ENCODE measurements at places on chromosomes 5 and 9.

DNA sequence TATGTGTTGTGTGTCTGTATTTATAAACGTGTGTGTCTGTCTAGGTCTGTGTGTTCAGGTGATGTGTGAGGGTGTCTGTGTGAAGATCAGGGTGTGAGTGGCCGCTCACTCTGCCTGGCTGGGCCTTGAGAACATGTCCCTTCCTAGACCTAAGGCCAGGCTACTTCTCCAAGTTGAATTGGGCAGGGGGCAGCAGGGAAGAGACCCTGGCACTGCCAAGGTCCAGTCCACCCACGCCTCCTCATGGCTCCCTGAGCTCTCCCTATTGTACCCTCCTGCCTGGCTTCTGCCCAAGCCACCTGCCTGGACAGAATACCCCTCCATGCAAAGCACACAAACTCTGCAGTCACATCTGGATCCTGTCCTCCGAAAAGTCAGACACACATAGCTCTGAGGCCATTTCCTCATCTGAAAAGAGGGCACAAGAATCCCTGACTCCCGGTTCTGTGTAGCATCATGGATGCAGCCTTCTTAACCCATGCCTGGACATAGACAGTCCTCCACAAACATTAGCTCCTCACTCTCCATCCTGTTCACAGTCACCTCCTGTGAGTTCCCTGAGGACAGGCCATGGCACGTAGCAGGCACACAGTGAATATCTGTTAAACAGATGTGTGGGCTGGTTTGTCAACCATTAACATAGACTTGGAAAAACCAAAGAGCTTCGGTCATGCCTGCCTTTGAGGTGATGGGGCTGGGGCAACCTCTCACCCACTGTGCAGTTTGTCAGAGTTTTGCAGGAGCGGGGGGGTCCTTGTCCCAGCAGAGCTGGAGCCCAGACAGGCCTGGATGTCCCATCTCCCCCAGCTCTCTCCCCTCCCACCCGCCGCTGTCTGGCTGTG, 167.8 kb upstream of the MVB12B start:
- no peak for DNase-seq

- peak; percentile 12 for DNase-seq
These were observed 152.2 kb downstream of the NR2F1-AS1 start for GRCh38 chr5:93428868-93429267.

DNA sequence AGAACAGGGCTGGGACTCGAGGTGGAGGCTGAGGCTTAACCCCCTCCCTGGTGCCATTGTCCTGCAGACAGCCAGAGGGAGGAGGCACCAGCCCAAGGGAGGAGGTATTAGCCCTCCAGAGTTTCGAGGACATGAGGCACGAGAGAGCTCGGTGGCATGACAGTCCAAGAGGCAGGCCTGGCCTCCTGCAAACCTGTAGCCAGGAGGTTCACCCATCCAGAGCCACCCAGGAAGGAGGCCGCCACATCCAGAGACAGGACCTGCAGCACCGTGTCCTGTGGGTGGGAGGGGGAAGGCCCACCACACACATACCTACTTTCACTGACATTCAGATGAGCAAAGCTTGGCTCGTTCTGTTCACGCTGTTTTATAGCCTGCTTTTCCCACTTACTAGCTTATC, 75.2 kb upstream of the ADAMTS2 start:
- DNase-seq = no peak

GRCh38 chr5:172185096-172185461, 2.9 kb downstream of the STK10 start:
- no peak for DNase-seq

DNA sequence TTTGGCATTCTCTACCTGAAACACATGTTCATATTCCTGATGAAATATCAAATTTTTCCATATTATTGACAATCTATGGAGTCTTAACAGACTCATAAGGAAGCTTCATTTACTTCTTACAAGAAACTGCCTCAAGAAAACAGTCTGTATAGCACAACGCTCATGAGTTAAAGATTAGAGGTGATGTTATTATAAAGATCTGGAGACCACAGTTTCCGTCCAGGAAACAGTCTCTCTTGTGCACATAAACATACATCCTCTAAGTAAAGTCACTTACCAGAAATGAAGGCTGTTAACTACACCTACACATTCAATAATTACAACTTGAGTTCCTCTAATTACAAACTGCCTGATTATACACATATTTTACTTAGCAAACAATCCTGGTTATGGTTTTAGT, 86.9 kb downstream of the RAPGEF6 start:
- no peak for DNase-seq

GRCh38 chr5:177496727-177497291, 595 bp downstream of the PDLIM7 start:
- peak; percentile 98 for DNase-seq

DNA sequence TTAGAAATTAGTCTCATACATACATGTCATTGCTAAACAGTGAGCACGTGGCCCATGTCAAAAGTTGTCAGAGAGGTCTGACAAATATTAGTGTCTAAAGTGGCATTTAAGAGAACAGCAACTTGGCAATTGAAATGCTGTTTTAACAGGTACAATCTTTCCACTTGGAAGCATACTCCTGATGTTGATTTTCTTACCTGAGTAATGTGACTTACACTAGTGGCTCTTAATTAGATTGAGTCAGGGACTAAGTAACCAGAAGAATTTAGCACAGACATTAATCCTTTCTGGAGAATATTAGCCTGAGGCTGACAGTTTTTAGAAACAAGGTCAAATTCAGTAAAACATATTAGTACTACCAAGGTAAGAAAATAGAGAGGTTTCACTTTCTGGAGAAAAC, 357.0 kb upstream of the ZNF608 start:
- no peak for DNase-seq

- no peak for DNase-seq
These were observed 757 bp downstream of the ANKRD34B start for GRCh38 chr5:80569086-80569960.

DNA sequence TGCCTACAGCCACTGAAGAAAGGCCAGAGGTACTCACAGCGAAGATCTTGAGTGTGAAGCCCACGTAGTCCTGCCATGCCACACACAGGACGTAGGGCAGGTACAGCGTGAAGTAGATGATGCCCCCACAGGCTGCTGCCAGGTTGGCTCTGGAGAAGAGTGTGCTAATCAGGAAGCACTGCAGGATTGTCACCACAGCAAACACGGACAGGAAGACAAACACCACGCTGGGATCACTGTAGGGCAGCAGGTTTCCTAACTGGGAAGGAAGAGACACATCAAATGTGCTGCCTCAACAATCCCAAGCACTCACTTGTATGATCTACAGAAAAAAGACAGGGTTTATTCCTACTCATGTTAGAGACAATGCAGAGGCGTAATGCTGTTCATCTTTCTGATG, 63.0 kb downstream of the NIPSNAP3B start:
- no peak for DNase-seq

- DNase-seq = no peak
These were observed 10.1 kb upstream of the RNF183 start for GRCh38 chr9:113313261-113313660.

DNA sequence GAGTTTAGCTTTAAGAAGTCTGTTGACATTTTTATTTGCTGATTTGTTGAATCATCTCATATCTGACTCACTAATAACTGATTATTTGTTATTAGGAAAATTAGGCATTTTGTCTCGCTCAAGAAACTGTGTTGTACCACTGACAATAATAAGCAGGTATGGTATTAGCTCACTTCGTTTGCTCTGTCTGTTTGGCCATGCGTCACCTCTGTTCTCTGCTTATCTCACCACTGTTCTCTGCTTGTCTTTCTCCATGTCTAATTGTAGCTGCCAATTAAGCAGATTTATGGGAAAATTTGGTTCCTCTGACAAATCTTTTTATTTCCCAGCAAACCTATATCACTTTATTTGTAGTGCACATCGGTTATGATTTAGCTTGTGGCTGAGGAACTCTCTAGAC, 138.9 kb downstream of the WDR41 start:
- DNase-seq = no peak

GRCh38 chr5:38780316-38780715, 65.5 kb upstream of the OSMR start:
- peak; percentile 40 for DNase-seq

- no peak for DNase-seq
These were observed 16.7 kb upstream of the GPBP1 start for GRCh38 chr5:57157131-57157530.

- peak; percentile 51 for DNase-seq
These were observed 5.1 kb downstream of the MGAT4B start for GRCh38 chr5:179801304-179802206.

GRCh38 chr5:36932699-36933098, 56.1 kb downstream of the NIPBL start:
- no peak for DNase-seq

DNA sequence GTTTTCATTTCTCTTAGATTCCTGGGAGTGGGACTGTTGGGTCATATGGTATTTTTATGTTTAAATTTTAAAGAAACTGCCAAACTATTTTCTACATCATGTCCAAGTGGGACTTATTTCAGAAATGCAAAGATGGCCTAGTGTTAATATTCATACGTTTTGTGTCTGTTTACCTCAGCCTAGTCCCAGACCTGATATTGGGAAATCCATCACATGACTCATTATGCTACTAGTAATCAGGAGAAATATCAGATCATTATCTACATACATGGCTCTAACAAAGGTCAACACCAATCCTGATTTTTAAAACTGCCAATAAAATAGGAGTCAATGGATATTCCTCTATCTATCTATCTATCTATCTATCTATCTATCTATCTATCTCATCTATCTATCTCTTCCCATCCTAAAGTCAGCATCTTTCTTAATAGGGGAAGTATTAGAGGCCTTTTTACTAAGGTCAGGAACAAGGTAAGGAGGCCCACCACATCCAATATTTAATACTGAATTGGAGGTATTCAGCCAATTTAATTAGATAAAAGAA, 4.7 kb downstream of the RASGEF1C start:
- no peak for DNase-seq

GRCh38 chr9:30771163-30771708, 1613.2 kb upstream of the ACO1 start:
- DNase-seq = no peak

- no peak for DNase-seq
These were observed 4.1 kb downstream of the KIF4B start for GRCh38 chr5:155017610-155018009.

DNA sequence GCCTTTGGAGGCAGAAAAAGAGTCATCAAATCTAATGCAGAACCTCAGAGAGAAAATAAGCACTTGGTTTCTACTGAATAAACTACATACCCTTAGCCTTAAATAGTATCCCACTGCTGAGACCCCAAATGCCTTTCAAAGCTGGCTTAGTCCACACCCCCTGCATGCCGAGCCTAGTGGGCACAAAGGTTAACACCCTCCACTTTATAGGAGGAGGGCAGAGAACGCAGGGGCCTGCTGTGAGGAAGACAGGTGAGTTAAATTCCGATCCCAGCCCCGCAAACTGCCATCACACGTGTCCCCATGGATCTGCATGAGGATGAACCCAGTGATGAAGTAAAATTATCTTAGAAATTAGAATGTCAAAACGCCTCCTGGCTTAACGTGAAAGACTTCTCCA, 19.5 kb upstream of the HSD17B3 start:
- DNase-seq = no peak

DNA sequence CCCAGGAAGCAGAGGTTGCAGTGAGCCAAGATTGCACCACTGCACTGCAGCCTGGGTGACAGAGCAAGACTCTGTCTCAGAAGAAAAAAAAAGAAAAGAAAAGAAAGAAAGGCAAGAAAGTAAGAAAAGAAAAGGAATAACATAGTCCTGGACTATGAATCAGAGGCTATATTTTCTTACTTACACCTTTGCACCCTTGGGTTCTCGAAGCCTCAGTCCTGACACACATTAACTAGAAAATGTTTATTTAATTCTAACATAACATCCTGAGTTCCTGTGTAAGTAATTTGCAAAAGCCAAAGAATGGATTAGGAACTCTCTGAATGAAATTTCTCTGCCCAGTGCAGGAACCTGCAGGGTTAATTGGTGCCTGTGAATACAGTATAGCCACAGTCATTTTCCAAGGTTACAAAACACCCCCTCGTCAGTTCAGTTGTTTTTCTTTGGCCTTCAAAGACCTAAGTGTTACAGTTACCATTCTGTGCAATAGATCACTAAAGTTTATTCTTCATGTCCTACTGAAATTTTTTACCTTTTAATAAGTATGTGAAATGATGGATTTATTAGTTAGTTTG, 147.6 kb downstream of the SV2C start:
- no peak for DNase-seq

DNA sequence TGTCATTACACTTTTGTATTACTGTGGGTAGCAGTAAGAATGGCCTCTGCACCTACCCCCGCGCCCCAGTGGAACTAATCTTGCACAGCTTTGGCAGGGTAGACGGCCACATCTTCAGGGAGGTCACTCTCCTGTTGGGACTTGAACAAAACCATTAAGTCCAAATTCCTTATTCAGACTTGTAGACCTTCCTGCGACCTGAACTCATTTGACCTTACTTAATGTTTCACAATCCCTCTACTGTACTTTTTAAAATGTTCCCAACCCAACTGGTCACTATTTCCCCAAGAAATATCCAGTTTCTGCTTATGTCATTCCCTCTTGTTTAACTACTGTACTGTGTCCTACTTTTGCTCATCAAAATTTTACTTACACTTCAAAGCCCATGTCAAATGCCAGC, 5.3 kb upstream of the FAM120AOS start:
- no peak for DNase-seq

DNA sequence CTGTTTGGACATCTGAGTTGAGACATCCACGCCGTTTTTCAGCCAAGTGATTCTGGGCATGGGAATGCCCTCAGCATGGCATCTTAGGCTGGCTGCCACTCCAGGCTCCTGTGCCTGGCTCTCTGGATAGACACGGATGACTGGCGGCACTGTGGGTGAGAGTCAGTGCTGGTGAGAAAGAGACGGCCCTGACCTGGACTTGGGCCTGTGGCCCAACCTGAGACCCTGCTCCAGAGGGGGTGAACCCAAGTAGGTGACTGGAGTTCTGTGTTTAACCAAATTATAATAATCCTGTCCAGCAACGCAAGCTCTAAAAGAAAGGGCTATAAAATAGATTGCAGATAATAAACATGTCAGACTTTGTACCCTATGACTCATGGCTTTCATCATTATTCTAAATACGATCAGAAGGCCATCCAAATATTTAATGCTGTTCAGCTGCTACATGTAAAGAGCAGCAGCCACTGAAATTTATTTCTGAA, 173.9 kb downstream of the HSPA4 start:
- peak; percentile 39 for DNase-seq

DNA sequence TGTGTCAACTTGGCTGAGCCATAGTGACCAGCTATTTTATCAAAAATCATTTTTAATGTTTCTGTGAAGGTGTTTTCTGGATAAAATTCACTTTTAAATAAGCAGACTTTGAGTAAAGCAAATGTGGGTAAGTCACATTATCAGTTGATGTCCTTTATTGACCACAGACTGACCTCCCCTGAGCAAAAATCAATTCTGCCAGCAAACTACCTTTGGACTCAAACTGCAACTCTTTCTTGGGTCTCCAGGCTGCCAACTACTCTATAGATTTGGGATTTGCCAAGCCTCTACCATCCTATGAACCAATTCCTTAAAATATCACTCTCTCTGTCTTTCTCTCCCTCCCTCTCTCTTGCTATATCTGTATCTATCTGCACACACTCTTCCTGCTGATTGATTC, 1571.7 kb upstream of the NUDT12 start:
- DNase-seq = no peak

DNA sequence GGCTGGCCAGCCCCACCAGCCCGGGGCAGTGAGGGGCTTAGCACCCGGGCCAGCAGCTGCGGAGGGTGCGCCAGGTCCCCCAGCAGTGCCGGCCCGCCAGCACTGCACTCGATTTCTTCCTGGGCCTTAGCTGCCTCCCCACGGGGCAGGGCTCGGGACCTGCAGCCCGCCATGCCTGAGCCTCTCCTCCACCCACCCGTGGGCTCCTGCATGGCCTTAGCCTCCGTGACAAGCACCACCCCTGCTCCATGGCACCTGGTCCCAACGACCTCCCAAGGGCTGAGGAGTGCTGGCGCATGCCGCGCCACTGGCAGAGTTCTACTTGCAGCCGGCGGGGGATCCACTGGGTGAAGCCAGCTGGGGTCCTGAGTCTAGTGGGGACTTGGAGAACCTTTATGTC, 452.6 kb downstream of the AGTPBP1 start:
- DNase-seq = no peak

Data from fibroblast of skin of right quadriceps (primary cell).